Activated T-helper 9 cell treated with anti-CD3 and anti-CD28 coated beads, Interleukin-2, amount 50 U/mL, for 16 hours (primary cell): ENCODE measurements at places on chromosomes 2 and 18.

DNA sequence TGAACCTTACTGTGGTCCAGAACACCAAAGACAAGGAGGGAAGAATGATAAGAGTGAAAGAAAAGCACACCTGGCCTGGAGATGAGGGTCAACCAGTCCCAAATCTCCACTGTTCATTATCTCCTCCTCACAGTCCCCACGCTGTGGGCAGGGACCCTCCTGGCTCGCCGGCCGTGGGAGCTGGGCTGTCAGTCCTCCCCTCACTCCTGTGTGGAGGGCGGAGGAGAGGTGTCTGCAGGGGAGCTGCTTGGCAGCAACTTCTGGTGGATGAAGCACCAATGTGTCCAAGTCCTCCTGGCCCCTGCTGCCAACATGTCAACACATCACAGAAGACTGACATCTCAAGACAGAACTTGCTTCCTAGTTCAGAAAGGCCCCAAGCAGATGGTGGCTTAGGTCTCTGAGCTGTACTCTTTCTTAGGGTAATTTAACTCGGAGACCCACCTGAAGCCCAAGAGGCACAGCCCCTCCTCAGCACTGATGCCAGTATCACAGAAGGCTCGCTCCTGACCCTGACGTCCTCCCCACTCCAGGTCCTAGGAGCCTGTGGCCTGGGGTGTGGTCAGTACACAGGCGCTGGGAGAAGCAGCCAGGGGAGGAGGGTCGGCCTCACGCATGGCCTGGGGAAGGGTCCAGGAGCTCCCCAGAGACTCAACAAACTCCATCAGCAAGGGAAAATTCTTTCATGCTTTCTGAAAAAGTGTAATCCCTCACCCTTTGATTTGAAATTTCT is 54.5 kb downstream of the PARD6G start:
- DNase-seq = no peak

DNA sequence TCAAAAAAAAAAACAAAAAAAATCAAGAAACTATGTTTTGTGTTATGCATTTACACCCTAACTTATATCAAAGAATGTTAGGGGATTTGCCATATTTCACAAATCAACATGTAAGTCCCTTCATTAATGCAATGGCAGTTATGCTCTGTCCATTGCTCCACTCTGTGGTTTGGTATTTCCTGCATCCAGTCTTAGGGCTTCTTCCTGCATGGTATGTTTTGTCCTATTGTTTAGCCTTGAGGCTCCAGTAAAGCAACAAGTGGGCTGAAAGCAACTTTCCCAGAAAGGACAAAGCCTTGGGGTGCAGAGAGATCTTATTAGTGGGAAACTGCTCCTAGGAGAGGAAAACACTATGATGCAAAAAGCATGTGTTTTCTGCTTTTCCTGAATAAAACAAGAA is 474.1 kb downstream of the IRS1 start:
- DNase-seq = no peak

- peak; percentile 12 for DNase-seq
Observed at GRCh38 chr18:49561289-49562193, at the start of gene LIPG. LIPG (plus strand) TSS chr18:49562057; CDS start chr18:49562309, 252 bp downstream.

- no peak for DNase-seq
Observed at GRCh38 chr18:45739848-45740247, 15.9 kb downstream of the SLC14A1 start.

DNA sequence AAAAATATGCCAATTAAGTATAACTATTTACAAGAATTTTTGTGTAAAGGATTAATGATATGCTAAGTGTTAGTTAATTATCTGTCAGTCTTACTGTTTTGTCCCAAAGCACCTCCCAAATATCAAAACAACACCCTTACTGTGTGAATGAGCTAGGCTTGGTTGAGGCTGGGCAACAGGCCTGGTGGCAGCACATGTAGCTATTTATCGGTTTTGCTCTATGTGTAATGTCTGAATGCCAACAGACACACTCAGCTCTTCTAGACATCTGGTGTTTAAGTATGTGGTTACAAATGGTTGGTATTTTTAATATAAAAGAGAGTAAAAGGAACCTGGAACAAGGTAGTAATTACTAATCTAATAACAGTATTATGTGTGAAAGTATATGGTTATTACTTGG is 175.3 kb downstream of the RAB3GAP1 start:
- DNase-seq = no peak

DNA sequence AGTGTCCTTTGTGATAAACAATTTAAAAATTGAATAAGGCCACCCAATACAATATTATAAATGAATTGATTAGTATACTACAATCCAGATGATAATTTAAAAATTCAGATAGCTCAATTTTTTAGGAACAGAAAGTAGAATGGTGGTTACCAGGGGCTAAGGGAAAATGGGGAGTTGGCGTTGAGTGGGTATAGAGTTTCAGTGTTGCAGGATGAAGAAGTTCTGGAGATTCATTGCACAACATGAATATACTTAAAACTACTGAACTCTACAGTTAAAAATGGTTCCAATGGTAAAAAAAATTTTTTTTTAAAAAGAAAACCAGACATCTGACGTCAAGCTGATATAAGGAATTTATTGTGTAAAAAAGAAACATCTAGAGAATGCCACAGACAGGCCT is 20.9 kb downstream of the SLC39A6 start:
- no peak for DNase-seq

DNA sequence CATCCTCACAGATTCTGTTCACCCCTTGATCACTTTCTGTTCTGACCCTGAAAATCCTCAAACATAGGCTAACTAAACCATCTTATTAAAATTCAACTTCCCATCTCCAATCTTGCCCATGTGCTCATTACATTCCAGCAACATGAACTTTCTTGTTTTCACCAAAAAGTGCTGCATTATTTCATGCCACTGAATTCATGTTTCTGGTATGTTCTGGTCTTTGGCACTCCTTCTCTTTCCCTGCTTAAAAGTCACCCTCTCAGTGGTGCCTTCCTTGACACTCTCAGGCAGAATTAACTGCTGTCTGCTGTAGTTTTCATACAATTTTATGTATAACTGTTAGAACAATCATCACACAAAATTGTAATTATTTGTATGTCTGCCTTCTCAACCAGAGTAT is 247.7 kb upstream of the RBMS1 start:
- DNase-seq = no peak

- no peak for DNase-seq
Observed at GRCh38 chr18:25898965-25899364, 191.4 kb downstream of the SS18 start.

DNA sequence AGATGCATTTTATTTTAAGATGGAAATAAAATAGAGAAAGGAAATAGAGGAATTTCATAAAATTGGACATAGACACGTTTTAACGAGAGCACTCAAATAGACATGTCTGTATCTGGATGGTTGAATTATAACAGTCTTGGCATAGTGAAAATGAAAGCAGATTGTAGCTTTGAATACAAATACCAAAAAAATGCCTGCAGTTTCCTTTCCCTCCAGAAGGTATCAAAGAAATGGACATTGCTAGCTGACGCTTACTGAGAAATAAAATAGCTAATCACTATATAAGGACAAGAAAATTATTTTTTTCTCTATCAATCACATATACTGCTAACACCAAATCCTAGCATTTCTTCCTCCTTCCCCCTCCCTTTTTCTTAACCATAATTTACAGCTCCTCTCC is 11.4 kb upstream of the MAPRE2 start:
- DNase-seq = no peak

DNA sequence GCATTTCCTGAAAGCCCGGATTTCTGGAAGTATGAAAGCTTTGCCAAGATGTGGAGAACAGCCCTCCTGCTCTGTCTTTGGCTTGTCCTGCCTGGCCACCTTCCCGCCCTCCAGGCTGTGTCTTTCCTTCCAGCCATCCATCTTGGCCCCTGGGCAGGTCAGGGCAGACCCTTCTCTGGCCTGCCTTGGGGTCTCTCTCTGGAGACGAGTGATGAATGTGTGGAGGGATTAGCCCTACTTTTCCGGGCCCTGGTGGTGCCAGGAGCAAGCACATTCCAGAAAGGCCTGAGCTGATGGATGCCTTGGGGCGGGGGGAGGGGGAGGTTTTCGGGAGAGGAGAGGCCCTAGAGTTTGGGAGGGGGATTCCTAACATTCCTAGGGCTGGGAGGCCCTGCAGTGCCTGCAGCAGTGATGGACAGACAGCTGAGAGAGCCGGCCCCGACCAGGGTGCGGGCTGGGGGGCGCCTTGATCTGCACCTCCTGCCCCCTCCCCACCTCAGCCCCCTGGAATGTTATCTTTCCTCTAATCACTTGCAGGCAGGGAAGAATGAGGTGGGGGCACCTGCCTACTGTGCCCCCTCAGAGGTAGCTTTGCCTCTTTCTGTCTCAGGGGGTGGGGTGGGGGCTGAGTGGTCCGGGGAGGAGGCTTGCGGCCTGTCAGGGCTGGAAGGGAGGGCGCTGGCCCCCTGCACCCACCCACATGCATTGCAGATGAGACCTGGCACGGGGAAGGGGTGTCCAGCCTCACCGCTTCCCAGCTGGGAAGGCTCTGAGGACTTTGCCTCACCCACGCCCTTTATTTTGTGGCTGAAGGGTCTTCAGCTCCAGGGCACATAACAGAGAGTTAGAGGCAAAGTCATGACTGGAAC is 156.2 kb downstream of the DDX1 start:
- no peak for DNase-seq

- peak; percentile 5 for DNase-seq
Observed at GRCh38 chr2:47907039-47907781, 912 bp upstream of the FBXO11 start.

- no peak for DNase-seq
Observed at GRCh38 chr2:158321264-158321663, 135.3 kb downstream of the CCDC148 start.

- DNase-seq = no peak
Observed at GRCh38 chr2:128502638-128503246, 184.1 kb upstream of the HS6ST1 start.

DNA sequence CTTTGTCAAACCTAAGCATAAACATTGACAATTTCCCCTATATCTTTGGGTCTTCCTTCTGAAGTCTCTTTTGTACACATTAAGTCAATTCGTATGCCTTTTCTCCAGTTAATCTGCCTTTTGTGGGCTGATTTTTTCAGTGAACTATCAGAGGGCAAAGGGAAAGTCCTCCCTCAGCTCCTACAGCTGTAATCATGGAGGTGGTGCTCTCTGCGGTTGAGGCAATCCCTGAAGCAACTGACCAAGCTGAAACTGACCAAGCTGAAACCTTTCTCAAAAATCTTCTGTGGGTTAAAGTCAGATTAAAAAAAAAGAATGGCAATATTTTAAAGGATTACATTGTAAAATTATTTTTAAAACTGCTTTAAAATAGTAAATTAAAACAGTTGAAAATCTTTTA is 105.8 kb upstream of the DNAJC10 start:
- no peak for DNase-seq

- DNase-seq = peak; percentile 23
Observed at GRCh38 chr2:27071990-27072830, 756 bp upstream of the OST4 start.

GRCh38 chr18:46141199-46141598 is 37.0 kb downstream of the HAUS1 start:
- DNase-seq = no peak

DNA sequence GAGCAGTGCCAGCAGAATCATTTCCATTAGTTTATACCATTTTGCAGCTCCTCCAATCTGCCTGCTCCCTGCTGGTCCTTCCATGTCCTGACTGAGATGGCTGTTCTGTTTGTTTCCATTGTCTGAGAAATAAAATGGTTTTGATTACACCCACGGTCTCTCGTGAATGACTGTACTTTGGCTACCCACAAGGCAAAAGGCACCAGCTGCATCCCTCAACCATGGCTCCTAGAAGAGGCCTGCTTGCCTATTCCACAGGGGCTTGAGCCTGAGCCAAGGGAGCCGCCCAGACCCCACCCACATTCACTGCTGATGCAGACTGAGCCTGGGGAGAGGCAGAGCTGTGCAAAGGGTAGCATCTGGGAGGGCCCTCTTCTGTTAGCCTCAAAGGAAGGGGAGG is 31.2 kb downstream of the MARCHF4 start:
- DNase-seq = no peak

DNA sequence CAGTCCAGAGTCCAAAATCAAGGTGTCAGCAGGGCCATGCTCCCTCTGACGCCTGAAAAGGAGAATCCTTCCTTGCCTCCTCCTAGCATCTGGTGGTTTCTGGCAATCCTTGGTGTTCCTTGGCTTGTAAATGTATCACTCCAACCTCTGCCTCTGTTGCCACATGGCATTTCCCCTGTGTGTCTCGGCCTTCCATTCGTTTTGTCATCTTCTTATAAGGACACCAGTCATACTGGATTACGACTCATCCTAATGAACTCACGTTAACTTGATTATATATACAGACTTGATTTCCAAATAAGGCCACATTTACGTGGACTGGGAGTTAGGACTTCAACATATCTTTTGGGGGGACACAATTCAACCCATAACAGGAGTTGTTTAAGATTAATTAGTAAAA is 15.8 kb downstream of the PMAIP1 start:
- no peak for DNase-seq

DNA sequence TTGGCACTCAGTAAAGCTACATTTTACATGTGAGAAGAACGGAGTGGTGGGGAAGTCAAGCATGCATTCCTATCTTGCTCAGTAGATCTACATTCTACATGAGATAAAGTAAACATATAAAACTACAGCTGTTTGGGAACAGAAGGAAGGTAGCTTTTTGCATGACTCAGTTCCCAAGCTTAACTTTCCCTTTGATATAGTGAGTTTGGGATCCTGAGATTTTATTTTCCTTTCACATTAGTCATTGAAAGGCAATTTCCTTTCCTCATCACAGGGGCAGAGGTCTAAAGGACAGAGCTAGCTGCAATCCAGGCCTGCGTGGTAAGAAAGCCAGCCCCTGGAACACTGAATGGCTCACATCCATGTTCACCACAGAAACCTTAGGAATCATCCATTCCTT is 257.2 kb downstream of the SRBD1 start:
- DNase-seq = no peak

DNA sequence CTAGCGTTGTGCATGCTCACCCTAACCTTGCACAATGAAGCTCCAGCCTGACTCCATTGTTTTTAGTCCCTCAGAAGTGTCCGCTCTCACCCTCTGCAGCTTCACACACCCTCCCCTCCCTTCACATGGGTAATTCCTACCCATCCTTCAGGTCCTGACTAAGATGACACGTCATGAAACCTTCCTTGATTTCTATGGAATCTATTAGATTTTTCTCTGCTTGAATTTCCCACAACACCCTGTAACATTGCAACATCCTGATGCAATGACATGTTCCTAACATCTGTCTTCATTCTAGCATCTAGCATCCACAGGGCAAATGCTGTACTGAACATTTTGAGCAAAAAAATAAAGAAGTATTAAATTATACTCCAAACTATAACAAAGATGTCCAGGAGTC is 77.0 kb upstream of the PID1 start:
- DNase-seq = no peak

DNA sequence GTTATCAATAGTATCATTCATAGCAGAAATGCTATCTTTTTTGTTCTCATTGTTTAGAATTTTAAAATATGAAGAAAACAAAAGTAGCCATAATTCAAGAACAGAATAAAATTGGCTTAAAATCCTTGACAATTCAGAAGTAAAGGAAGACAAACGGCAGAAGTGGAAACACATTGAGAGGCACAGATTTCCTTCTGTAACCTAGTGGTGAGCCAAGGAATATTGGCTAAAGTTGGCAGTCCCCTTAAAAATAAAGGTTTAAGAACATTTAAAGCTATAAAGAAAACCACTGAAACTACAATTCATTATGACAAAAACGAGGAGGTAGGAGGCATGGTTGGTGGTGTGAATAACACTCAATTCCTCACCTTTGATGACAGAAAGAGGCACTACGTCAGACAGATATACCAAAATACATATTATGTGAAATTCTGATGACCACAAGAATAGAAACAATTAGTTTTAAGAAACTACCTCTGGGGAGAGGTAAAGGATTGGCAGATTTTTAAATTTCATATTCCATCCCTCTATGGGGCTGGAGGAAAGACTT is 42.3 kb downstream of the SFT2D3 start:
- DNase-seq = no peak
